ENCODE measurements at places on chromosomes 5 and 9. TPM values are rescaled to one million over a fixed set of nuclear protein-coding genes. Genes with fewer than 3 reads are reported as not detected.

DNA sequence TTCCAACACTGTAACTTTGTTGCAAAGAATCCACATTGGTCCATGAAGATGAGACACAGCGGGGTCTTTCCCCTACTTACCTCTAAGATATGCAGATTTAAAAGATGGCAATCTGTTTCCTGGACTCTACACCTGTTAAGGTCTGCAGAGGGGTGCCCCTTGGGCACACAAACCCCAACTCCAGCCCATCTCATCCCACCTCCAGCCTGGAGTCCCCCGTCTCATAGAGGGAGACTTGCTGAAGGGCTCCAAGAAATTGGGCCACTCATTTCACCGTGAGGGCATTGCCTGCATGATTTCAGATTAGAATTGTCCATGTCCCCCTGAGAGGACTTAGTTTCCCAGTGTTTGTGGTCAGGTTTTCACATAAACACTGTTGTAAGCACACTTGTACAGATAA, 365.7 kb downstream of the IRX2 start:
- DNase-seq = no peak

GRCh38 chr5:111386832-111387162, 125.5 kb downstream of the STARD4 start:
- DNase-seq = no peak

DNA sequence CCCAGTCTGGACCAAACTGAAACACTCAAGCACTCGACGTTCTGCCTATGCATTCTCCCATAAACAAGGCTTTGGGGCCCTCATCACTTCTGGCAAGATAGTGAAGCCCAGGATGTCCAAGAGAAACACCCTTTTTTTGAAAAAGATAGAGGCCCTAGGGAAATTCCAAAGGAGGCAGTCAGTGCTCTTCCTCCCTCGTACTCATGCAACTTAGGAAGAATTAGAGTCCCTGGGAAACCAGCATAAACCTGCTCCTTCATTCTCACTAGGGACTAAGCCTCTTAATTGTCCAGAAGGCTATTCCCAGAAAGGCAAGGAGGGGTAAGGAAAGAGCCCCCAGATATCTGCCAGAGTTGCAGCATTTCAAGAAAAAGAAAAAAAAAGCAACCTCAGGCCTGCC, 7.8 kb upstream of the RUSC2 start:
- DNase-seq = no peak

GRCh38 chr5:151214614-151215545, 9.0 kb downstream of the CCDC69 start:
- DNase-seq = no peak

GRCh38 chr9:129489838-129490582, 130.9 kb downstream of the C9orf50 start:
- DNase-seq = peak; percentile 31

DNA sequence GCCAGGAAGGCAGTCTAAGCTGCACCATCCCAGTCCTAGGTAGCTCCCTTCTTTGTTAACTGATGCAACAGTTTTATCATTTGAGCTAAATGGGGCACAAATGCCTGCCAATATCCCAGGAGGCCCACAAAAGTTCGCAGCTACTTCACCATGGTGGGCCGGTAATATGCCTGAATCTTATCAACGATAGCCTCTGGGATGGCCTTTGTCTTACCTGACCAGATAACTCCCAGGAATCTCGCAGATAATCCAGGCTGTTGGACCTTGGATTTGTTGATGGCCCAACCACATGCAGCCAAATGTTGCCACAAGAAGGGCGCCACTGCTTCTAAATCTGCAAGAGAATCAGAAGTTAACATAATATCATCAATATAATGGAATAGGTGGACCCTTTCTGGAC, 83.8 kb upstream of the ATP10B start:
- no peak for DNase-seq

Gene RELL2
- 6.1 TPM for total RNA-seq

- DNase-seq = no peak
Measured at GRCh38 chr5:90810211-90810610, 251.6 kb downstream of the ADGRV1 start.

- DNase-seq = no peak
Measured at GRCh38 chr9:91408475-91408874, 15.2 kb downstream of the NFIL3 start.

DNA sequence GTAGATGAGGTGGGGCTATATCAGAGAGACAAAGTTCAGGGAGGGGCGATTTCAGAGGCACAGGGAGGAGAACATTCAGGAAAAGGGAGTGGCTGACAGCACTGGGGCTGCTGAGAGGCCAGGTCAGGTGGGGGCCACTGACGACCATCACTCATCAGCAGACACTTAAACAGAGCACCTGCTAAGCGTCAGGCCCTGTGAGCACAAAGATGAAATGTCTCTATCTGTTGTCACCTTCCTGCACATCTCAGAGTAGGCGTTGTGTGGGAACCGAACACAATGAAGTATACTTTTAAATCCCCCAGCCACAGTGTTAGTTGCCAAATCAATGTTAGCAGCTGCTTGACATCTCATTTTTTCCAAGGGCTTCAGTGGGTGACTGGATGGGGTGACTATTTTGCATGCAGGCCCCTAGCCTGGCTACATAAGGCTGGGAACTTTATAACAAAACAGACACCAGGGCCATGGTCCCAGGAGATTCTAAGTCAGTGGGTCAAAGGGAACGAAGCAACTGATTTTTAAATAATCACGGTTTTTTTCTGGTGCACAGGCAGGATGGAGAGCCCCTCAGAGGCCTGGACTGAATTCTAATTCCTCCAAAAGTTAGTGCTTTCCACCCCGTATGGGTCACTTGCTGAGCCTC, 31.1 kb upstream of the ANKRD18A start:
- no peak for DNase-seq

Gene OR1J2
- not detected for total RNA-seq

- DNase-seq = peak; percentile 54
Measured at GRCh38 chr5:176803943-176804498, 6.3 kb upstream of the UNC5A start.

DNA sequence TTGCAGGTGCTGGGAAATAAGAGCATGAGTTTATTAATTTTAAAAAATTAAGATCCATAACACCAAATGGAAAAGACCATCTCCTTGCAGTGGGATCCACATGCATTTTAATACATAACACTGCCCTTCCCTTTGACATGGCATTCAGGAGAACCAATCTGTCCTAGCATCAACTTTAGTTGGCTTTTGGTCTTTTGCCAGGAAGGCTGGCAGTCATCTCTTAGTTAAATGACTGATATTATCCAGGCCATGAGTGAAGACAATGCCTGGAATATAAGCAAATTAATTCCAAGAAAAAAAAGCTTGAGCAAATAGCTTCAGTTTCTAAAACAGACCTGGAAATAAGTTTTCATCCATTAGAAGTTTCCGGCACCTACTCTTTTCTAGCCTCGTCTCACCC, 55.1 kb upstream of the OTULINL start:
- DNase-seq = no peak

Gene MYMK
- total RNA-seq = not detected

DNA sequence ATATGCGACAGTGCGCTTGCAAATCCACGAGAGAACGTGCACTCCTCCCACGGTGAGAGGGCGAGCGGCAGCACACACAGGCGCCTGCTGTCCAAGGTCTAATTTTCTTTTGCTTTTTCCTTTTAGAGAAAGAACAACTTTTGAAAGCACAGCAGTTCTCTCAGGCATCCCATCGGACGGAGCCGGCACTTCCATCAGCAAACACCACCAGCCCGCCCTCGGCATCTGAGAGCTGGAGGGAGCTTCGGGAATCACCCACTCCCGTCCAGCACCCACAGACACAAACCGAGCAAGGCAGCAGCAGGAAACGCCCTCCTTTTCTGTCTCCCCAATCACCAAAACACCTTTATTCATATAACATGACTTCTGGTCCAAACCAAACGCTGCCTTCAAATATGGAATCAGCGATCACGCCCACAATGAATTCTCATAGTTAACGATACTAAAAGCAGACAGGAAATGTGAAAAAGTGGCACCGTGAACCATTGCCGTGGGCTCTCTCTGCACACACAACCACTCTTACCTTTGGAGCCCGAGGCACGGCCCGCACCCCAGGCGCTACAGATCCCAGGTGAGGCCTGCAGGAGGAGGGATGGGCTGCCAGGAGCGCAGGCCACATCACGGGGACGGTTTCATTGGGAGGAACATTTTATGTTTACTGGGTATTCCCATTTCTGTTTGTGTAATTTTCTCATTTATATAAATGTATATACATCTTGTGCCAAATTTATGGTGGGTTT, 14.2 kb downstream of the LPCAT1 start:
- no peak for DNase-seq

DNA sequence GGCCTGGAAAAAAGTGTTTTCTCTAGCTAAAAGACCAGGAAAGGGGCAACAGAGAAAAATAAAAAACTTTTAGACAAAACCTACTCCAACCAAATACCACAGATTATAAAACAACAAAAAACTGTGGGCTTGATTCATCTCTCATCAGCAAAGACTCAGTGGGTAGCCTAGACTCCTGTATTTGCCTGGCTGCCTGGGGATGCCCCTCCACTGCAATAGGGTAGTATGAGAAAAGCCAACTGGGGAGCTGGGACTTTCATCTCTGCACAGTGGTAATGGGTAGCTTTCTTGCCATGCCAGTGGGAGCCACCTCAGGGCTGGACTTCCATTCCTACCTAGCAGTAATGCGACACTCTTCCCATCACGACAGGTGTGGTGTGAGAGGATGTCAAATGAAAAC, 7.5 kb downstream of the ZNF484 start:
- DNase-seq = no peak

DNA sequence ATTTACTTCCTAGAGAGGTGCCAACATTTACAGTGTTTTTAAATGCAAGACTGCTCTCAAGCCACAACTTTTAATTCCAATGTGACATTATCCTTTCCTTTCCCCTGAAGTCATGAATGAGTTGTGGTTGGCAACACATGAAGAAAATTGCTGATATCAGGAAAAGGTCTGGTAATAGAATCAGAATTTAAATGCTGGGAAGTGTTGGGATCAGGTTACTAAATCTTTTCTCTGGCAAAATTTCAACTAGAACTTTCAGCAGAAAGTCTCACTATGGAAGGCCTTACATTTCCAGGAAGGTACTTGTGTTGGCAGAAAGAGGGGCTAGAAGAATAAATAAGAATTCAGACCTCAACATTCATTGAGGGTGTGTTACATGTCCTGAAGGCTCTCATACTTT, 10.6 kb upstream of the SLC44A1 start:
- DNase-seq = no peak

Gene RACK1
- 5,265 TPM for total RNA-seq

Gene ARID3C
- total RNA-seq = under 0.01 TPM

GRCh38 chr9:20367855-20368254, 254.4 kb downstream of the MLLT3 start:
- no peak for DNase-seq

- DNase-seq = no peak
Measured at GRCh38 chr9:127977009-127977883, 3.5 kb downstream of the EEIG1 start.

- no peak for DNase-seq
Measured at GRCh38 chr9:93306579-93307091, 122.7 kb downstream of the WNK2 start.

DNA sequence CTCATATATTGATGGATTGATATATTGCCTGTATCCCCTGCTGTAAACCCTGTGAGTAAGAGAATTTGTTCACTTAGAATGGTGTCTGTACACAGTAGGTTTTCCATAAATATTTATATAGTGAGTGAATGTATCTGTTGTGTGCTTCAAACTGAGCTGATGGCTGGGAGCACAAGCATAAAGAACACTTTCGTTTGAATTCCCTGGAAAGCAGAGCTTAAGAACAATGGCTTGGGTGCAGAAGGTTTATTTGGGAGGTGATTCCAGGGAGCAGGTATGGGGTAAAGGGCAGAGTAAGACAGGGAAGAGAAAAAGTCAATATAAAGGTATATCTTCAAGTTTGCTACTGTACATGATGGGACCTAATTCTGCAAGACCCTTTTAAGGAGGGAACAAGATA, 190.9 kb upstream of the TRIM32 start:
- no peak for DNase-seq

- DNase-seq = no peak
Measured at GRCh38 chr9:138052322-138052615, 174.7 kb downstream of the CACNA1B start.

- no peak for DNase-seq
Measured at GRCh38 chr9:27719711-27720110, 146.4 kb upstream of the C9orf72 start.

DNA sequence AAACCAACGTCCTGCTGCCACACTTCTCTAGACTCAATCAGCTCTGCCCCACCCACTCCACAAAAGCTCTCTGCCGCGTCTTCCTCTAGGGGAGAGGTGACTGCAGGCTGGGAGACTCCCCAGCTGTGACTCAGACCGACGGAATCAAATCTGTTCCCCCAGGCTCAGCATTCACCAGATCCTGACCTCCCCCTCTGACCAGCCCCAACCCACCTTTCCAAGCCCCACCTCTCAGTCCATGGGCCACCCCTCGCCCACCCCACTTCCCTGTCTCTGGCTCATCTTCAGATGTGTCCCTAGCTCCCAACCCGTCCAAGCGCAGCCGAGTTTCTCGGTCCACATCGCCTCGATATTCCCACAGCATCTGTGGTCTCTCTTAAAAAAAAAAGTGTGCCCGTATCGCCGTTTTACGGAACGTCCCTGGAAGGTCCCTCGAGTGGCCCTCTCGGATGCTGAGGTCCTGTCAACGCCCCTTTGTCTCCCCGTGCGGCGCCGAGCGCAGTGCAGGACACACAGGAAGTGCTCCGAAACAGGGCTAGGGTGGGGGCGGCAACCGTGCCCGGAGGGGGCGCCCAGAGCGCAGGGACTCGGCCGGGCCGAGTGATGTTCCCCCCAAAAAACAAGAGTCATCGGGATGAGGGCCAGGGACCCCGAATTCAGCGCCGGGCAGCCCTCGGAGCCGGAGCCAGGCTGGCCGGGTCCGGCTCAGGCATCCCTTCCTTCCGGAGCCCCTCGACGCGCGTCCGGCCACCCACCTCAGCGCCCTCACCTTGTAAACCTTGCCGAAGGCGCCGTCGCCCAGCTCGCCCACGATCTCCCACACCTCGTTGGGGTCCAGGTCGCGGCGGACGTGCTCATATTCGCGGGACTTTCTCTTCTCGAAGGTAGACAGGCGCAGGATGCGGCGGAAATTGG, 649 bp downstream of the STK10 start:
- DNase-seq = peak; percentile 71

Gene OLFML2A
- total RNA-seq = 2.2 TPM

DNA sequence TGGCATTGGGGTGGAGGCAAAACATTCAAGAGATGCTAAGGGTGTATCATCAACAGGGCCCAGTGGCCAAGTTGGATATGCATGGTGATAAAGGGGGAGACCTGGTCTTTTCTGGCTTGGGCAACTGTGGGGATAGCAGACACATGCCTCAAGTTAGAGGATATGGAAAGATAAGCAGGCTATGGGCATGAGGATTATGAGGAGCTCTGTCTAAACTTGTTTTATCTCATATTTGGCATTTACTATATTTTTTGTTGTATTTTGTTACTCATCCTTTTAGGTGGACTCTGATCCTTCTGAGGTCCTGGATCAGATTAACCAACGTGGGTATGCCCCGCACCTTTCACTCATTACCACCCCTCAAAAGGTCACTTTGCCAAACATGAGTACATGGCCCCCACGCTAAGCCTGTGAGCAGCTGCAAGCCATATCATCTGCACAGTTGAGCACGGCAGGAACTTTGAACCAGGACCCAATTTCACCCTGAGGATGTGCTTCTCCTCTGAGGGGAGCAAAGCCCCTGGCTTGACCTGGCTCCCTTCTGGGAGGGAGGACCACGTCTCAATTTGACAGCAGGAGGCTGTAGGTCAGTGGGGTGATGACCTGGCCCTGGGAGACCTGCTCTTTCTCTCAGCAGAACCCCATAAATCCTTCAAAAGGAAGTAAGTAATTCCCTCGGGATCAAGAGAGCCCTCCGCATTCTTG, 71.1 kb upstream of the CD180 start:
- no peak for DNase-seq

Gene CD14
- total RNA-seq = 1.1 TPM

Gene TEX53
- total RNA-seq = not detected

Measured in lung microvascular endothelial cell (primary cell).